Type B pancreatic cell (in vitro differentiated cells): ENCODE measurements at places on chromosomes 11 and 22. TPM values are rescaled to one million over a fixed set of nuclear protein-coding genes. Genes with fewer than 3 reads are reported as not detected.

DNA sequence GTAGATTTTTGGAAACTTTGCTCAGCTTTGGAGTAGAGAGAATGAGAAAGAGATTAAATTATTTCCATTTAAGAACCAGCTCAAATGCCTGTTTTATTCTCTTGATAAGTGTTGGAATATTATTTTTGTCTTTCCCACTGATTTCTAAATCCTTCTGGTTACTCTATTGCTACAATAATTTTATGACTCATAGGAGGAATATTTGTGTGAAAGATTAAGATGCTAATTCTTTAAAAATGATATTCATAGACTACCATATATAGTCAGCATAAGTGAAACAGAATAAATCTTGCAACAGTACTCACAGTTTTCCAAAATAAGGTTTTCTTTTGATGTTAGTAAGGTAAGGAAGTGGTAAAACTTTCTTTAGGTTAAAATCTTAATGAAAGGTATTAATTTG lies 60.9 kb downstream of the YAP1 start:
- no peak for DNase-seq

DNA sequence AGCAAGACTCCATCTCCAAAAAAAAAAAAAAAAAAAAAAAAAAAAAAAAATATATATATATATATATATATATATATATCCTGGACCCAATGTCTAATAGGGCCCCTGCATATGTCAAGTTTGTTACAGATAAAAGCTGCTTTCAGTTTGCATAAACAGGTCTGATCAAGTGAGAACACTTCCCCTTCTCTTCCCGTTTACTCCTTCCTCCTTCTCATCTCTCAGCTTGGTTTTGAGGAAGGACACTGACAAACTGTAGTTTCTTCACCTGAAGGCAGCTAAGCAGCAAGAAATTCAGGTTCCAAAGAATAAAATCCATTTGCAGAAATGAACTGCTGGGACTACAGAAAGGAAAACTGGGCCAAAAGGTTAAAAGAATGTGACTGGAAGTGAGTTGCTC lies 11.7 kb downstream of the THOC5 start:
- DNase-seq, result no peak

DNA sequence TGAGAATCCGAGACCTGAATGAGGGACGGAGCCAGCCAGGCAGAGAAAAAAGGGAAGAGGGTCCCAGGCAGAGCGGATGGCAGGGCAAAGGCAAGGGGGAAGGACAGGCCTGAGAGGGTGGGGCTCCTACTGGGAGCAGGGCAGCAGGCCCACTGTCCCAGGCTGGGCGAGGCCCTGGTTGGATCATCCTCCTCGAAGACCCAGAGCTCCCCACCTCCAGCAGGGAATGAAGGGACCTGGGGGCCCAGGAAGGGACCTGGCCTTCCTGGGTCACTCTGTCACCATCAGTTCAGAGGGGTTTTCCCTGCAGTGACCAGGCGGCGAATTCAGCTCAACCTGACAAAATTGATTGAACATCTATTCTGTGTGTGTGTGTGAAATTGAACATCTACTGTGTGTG lies 4.0 kb downstream of the CD5 start:
- no peak for DNase-seq

GRCh38 chr11:133243832-133244231 lies 288.5 kb downstream of the OPCML start:
- no peak for DNase-seq

Gene USP47
- 46.3 and 54.4 TPM in 2 replicates for total RNA-seq

- no peak for DNase-seq
Measured at GRCh38 chr11:12528487-12528886, 145.7 kb upstream of the TEAD1 start.

DNA sequence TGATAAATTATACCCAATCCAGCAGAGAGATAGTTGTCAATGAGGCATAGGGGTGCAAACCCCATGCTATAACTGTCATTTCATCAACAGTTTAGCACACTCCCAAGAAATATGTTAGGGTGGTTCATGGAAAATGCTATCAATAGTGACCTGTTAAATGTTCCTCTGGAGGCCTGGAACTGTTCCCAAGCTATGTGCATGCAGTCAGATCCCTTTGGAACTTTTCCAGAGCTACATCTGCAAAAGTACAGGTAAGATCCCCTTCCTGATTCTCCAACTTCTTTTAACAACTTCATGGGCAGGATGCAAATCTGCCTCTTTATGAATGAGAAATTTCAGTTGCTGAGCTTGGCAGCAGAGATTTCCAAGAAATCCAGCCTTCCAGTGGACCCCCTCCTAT lies 27.2 kb downstream of the ABTB2 start:
- no peak for DNase-seq

GRCh38 chr11:69423611-69424385 lies 57.7 kb upstream of the LINC01488 start:
- DNase-seq, result no peak

GRCh38 chr11:129458278-129458677 lies 82.6 kb downstream of the BARX2 start:
- no peak for DNase-seq

DNA sequence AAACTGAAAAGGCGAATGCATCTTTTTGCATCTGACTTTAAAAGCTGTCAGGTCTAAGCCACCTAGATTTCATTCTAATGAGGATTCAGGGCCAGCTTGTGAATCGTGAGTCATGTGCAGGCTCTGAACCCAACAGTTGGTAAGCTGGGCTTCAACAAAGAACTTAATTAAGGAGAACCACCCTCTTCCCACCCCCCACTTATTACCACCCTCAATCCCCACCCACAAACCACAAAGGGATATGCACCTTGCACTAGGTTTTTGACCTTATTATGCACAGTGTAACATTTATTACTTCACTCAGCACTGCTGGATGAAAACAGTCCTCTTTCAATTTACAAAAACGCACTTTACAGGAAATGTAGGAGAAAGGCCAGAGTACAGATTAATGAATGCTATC lies 94.1 kb upstream of the LIN7C start:
- no peak for DNase-seq

- DNase-seq, result no peak
Measured at GRCh38 chr11:67260406-67260805, 5.9 kb upstream of the GRK2 start.

Gene CCDC15
- total RNA-seq, result 1.5 and 3.2 TPM in 2 replicates

GRCh38 chr22:42306010-42306409 lies 35.6 kb upstream of the TCF20 start:
- no peak for DNase-seq

Gene PLEKHB1
- 15.7 and 16.5 TPM in 2 replicates for total RNA-seq

DNA sequence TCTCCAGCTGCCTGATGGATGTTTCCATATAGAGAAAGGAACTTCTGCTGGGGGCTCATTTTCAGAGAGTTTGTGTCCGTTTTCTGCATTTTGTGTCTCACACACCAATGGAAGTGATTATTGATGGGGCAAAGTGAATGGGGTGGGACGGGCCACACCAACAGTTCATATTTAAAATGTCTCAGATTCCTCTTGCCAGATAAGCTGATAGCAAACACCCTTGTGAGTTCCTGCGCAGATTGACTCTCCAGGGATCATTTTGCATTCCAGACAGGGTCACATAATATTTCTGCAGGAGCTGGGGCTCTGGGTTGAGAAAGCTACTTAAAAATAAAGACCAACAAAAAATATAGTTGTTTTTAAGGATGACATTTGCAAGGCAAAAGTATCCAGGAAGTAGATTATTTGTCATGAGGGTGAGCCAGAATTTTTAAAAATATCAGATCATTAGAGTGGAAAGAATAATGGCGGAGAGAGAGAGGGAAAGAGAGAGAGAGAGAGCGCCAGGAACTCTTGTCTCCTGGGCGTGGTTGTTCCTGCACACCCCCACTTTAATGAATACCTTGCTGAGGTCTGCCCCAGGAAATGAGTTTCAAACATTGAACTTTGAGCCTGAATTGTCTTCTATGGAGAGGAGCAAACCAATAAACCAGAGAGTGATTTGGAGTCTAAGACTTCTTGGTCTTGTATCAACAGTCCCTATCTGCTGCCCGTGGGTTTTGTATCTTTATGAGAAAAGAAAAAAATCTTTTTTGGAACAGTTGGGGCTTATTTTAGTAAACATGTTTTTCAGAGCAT lies 33.3 kb downstream of the MICAL2 start:
- DNase-seq, result no peak
